NCI-H748 treated with DMSO at 0.1 percent for 48 hours (cell line): ENCODE measurements at places on chromosomes 7 and 10.

- DNase-seq = no peak
Measured at GRCh38 chr10:33746836-33747268, 412.4 kb upstream of the NRP1 start.

GRCh38 chr10:49518982-49519578 lies 19.8 kb downstream of the ERCC6 start:
- DNase-seq = peak; percentile 26

GRCh38 chr7:27997188-27997707 lies 183.3 kb downstream of the JAZF1 start:
- DNase-seq = peak; percentile 84

DNA sequence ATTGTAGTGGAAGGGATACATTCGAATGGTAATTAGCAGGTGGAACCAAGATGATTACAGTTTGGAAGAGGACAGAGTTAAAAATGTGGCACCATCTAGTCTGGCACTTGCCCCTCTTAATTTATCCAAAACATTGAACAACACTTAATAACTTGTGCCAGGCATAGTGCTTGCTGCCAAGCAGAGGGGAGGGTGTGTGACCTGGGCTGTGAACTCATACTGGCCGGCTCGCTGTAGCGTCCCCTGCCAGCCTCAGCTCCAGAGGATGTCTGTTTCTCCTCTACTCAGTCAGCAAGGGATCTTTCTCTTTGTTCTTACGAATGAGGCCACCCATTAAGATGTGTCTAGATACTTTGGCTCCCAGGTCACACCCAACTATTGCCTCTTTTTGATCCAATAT lies 179.4 kb upstream of the INHBA start:
- DNase-seq = no peak

DNA sequence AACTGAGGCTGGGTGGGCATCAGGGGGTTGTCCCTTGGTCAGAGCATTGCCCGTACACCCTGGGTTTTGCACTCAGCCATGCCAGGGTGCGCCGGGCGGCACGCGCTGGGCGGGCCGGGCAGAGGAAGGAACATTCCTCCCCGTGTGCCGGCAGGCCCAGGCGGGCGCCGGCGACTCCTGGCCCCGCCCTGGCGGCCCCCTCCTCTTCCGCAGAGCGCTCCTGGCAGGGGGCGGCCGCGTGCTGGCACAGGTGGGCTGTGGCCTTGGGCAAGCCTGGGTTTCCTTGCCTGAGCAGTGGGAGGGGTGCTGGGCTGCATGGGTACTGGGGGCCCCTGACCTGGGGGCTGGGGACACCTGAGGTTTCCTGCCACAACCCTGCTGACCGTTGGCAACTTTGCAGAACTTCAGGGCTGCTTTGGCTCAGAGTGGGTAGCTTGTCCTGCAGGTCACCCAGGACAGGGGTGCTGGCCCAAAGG lies 3.9 kb downstream of the LFNG start:
- DNase-seq = peak; percentile 53

GRCh38 chr7:8389593-8390261 lies 43.7 kb upstream of the NXPH1 start:
- DNase-seq = peak; percentile 56

DNA sequence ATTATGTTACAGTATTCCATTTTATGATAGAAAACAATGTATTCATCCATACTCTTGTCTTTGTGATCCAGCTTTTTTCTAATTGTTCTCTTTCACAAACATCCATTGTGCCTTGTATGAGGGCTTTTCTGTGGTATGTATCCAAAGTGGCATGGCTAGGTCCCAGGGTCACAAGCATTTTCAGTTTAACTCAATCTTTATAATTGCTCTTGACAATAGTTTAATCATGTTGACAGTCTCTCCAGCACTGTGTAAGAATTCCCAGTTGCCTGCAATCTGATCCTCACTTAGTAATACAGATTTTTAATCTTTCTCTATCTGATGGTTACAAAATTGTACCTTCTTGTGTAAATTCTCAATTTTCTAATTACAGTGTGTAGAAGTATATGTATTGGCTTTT lies 533.4 kb downstream of the NEBL start:
- DNase-seq = no peak

DNA sequence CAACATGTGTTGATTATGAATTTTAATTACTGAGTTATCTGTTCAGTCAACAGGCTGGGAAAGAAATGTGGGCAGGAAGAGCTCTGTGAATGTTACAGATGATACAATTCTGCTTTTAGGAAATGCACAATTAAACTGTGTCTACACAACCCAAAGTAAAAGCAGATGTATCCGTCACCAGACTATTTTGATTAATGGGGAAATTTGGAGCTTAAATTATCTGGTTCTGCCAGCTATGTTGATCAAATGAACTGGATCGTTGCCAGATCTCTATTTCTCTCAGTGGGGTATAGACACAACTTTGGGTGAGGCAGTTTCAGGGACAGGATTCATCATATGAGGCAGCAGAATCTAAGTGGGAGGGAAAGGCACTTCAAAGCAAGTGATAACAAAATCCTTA lies 136.5 kb downstream of the NEUROD6 start:
- no peak for DNase-seq

GRCh38 chr10:11345224-11346054 lies 266.0 kb downstream of the USP6NL start:
- peak; percentile 5 for DNase-seq

DNA sequence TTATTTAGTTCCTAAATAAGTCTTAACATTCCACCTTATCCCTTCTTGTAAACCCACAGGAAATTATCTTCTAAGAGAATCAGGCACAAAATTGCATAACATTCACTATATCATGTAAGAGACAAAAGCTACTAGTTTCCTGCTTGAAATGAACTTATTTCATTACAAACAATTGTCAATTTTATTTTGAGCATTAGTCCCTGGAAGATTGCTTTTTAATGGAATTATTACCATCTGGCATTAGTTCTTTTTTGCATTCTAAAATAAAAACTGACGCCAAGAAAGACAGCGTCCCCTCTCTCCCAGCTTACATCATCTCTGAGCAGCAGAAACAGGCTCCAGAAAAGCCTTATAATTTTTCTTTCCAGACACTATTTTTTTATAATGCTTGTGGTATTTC lies 121.8 kb downstream of the NOC3L start:
- DNase-seq = no peak

GRCh38 chr10:122648599-122649428 lies 50.8 kb downstream of the C10orf120 start:
- peak; percentile 38 for DNase-seq

DNA sequence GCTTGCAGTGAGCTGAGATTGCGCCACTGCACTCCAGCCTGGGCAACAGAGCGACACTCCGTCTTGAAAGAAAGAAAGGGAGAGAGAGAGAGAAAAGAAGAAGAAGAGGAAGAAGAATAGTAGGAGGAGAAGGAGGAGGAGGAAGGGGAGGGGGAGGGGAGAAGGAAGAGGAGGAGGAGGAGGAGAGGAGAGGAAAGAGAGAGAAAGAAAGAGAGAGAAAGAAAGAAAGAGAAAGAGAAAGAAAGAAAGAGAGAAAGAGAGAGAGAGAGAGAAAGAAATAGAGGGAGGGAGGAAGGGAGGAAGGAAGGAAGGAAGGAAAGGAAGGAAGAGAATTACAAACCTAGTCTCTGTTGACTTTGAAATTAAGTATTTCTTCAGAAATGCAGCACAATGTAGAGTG lies 7.8 kb upstream of the SRPK2 start:
- DNase-seq = no peak

DNA sequence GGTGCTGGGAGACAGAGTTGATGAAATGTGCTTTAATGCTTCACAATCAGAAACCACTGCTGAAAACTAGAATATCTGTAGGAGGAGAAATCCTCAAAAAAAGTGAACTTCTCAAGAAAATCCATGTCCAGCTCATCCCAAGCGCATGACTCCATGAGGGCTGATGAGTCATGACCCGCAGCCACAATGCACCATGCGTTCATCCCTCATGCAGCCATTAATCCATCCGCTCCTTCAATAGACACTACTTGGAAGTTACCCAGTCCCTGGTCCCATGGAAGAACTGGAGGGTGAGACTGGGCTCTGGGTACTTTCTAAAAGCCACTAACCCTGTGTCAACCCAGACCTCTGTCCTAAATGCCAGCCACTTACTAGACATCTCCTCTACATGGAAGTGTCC lies 24.4 kb downstream of the TMEM273 start:
- DNase-seq = no peak

DNA sequence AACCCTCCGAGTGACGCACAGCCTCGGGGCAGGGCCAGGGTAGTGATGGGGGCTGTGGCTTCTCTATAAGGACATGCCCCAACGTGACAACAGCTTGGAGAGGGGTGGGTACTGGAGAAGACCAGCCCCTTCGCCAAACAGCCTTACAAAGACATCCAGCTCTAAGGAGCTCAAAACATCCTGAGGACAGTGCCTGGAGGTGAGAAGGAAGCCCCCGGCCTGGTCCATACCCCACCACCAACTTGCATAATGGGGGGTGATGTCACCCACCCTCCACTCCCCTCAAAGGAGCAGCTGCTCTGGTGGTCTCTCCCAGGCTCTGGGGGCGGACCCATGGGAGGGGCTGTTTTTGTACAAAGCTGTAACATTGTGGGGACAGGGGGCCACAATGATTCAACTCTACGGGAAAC lies 15.1 kb downstream of the PRSS2 start:
- DNase-seq = no peak

GRCh38 chr10:98016772-98017475 lies 13.5 kb downstream of the CRTAC1 start:
- DNase-seq = no peak

DNA sequence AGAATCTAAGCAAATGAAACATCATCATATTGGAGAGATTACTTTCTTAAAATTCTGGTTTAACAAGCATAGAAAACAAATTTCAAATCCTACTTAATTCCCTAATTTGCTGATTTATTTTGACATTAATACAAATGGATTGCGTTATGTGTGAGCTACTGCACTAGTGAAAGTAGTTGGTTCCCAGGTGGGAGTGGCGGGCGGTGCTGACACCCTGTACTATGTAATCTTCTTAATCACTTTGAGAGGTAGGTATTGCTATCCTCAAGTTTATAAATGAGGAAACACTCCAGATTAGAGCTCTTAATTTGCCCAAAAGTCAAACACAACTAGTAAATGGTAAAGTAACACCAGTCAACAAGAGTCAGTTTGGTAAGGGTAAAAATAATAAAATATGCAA lies 131.1 kb downstream of the ELAPOR2 start:
- DNase-seq = no peak

- no peak for DNase-seq
Measured at GRCh38 chr10:70296406-70296899, 12.6 kb upstream of the NPFFR1 start.

- no peak for DNase-seq
Measured at GRCh38 chr10:79162861-79163665, 94.3 kb downstream of the ZMIZ1 start.

DNA sequence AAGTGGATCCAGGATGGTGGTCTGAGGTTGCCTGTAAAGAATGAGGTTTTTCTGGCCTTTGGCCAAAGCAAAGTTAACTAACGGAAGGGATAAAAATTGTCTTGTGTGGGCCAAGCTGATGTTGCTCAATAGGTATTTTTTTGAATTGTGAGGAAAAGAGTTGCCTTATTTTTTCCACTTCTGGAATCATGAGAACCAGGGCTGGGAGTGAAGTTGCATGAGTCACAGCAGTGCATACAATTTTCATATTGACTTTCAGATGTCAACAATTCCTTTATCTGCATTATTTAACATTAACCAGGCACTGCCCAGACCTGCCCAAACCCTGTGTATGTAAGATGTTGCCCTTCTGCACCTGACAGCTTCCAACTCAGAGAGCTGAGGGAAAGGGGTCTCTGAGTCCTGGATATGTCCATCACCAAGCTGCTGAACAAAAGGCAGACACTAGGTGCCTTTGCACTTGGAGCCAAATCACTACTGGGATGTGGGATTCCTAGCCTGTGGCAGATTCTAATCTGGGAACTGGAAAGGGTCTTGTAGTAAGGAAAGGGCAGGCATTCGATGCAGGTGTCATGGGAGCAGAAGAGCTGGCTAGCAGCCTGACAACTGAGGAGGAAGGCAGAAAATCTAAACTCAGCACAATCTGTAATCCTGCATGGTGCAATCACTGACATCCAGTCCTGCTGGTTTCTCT lies 52.3 kb upstream of the SLC35B4 start:
- no peak for DNase-seq

DNA sequence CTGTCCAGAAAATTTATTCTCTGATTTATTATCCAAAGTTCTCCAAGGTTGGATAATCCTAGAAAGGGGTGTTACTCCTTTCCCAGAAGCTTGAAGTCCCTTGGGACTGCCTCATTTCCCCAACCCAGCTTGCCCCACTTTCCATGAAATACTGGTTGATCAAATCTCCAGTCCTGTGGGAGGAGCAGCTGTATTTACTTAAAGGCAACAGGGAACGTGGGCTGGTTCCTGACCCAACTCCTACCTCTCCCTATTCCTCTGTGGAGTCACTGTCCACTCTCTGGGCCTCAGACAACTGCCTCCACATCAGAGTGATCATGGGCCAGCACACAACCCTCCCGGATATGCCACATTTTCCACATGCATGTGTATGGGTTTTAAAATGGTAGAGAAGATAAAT lies 166.2 kb upstream of the PRR15 start:
- DNase-seq = peak; percentile 31

GRCh38 chr7:105084581-105084980 lies 70.6 kb downstream of the KMT2E start:
- no peak for DNase-seq

DNA sequence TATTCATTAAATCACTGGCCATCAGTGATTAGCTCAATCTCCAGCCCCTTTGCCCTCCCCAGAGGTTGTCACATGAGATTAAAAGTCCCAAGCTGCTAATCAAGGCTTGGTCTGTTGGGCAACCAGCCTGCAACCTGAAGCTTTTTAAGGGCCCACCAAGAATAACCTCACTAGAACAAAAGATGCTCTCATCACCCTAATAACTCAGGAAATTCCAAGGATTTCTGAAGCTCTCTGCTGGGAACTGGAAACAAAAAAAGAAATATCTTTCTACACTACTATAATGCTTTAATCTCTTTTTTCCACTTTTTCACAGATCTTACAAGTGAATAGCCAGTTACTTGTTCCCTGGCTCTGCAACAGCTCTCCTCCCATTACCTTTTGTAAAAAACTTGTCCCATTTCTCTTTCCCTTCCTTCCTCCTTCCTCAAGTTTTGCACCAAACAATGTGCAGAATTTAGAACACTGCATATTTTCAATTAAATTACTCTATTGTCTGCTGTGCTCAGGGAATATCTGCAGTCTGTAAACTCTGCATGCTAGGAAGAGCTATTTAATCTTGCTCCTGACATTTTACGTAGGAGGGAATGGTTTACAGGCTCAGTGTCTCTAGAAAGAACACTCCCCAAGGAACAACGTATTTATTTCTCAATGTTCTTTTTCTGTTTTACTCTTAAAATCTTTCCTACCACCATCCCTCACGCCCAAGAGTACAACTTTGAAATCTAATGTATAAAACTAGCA lies 169.1 kb downstream of the IMMP2L start:
- no peak for DNase-seq

DNA sequence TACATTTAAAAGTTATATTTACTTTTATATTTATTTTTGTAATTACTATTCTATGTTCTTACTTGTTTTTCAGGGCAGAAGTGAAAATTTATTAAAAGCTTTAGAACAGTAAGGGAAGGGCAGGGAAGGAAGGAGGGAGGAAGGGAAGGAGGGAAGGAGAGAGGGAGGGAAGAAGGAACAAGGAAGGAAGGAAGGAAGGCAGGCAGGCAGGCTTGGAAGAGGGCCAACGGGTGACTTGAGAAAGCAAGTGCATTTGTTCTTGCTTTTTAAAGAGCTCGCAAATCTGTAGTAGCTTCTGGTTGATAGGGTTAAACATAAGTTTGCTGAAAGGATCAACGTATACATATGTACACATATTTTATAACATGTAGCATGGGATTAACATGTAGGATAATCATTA lies 725.3 kb upstream of the FZD8 start:
- DNase-seq = no peak

GRCh38 chr7:110760341-110760740 lies 330.6 kb upstream of the LRRN3 start:
- no peak for DNase-seq

GRCh38 chr10:129764011-129764900 lies 199.8 kb downstream of the EBF3 start:
- DNase-seq = no peak
